KG1 (cell line): ENCODE measurements at places on chromosomes 3 and 15.

- DNase-seq: no peak
Measured at GRCh38 chr3:142188846-142189245, 36.5 kb downstream of the GK5 start.

DNA sequence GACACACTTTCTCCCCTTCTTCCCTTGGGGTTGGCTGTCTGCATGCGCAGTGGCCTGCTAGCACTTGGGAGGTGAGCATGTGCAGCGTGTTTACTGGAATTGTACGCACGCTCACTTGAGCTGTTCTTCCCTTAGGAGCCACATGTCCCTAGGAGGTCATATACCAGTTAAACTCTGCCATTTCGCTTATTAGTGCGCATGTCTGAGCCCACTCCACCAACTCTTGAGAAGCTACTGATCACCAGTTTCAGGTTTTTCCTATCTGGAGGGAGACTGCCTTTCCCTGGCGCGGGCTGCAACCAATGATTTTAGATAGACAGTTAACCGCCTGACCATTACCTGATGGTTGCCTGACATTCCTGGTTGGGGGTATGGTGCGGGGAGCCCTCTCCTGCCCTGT is 47.6 kb upstream of the SPPL2A start:
- no peak for DNase-seq

DNA sequence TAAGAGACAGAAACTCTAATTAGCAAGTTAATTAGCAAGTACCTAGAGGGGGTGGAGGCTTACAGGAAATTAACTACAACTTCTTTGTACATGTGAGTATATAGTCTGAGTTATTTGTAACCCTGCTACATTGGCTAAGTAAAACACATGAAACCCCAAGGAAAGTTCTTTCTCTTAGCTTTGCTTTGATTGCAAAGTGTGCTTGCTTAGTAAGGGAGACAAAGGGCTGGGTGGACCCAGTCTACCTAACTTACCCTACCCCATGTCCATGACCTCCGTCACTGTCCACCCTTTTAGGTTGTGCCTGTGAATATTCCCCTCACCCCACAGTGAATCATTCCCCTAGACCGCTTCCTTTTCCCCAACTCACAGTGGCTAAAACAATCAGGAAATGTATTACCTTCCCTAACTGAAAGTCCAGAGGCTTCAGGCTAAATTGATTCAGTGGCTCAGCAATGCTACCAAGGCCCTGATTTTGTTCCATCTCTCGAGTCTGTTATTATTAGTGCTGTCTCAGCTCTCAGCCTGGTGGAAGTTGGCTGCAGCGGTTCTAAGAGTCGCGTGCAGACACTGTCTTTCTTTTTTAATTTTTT is 31.1 kb upstream of the RYR3 start:
- no peak for DNase-seq

DNA sequence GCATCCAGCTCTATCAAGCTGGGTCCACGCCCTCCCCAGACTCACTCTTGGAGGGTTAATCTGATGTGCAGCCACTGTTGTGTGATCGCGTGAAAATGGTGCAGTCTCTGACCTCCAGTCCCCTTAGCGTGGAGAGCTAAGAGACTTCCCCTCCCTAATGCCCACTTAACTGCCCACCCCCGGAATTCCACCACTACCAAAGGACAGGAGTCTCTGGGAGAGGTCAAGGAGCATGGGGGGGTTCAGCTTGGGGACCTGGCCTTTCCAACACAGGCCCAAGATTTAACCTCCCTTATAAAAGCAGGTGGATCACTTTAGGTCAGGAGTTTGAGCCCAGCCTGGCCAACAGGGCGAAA is 48.8 kb downstream of the CCDC12 start:
- no peak for DNase-seq

- DNase-seq: no peak
Measured at GRCh38 chr3:8761866-8762265, 7.5 kb downstream of the OXTR start.

DNA sequence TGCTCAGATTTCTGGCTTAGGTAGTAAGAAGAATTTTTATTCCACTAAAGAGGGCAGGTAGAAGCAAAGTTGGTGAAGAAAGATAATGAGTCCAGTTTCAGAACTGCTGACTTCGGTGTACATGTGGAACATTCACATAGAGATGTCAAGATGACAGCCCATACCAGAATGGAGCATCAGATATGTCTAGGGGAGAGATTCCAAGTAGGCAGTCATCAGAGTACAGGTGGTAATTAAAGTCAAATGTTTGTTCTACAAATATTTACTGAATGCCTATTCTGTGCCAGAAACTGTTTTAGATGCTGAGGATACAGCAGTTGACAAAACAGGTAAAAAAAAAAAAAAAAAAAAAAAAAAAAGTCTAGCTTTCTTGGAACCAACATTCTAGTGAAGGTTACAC is 81.9 kb downstream of the FGF12 start:
- no peak for DNase-seq

- no peak for DNase-seq
Measured at GRCh38 chr3:111143-112069, 85.2 kb upstream of the CHL1 start.

- DNase-seq: no peak
Measured at GRCh38 chr15:65409036-65409631, 13.6 kb downstream of the IGDCC4 start.

GRCh38 chr3:185337231-185337816 is 25.6 kb upstream of the MAP3K13 start:
- no peak for DNase-seq
